Activated CD4-positive, alpha-beta T cell treated with anti-CD3 and anti-CD28 coated beads, Interleukin-2, amount 50 U/mL, for 1 hour (primary cell): ENCODE measurements at places on chromosomes 12 and 14.

DNA sequence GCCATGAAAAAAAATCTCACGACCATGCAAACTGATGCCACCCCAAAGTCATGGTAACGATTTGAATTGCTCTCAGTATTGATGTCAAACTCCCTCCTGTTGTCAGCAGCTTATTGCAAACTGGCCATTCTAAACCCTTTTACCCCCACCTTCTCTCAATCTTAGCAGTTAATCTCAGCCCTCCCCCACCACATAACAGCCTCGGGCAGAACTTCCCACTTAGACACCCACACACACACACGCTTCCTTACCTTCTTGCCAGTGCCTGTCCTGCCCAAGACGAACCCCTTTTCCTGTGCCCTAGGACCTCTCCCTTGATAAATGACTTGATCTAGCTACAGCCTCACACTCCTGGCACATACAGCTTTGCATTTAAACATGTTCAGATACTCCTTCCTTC is 56.6 kb downstream of the GPATCH2L start:
- no peak for DNase-seq

- no peak for DNase-seq
These were observed 39.2 kb upstream of the PLXNC1 start for GRCh38 chr12:94109160-94109559.

GRCh38 chr12:122944605-122945592 is 21.4 kb downstream of the ABCB9 start:
- no peak for DNase-seq

DNA sequence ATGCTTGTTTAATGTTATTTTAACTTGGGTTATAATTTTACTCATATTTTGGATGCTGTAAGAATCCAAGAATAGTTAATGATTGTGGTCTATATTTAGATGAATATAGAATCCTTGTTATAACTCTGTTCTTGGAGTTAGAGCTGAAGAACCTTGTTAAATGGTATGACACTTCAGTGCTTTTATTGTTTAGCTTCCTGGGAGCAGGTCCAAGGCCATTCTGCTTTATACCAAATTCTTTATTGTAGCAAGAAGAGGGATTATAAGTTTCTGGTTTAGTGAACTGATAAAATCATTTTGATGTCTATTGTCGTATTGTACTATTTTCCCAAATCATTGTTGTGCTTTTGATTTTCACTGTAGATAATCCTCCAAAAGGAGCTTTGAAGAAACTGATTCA is 69.4 kb downstream of the MIA2 start:
- no peak for DNase-seq

- DNase-seq = no peak
These were observed 72.1 kb upstream of the C14orf180 start for GRCh38 chr14:104507443-104507842.
